ENCODE measurements at places on chromosomes 13 and 19. TPM values are rescaled to one million over a fixed set of nuclear protein-coding genes. Genes with fewer than 3 reads are reported as not detected.

ARHGEF7 gene
- total RNA-seq: 19.4 TPM

KLF1 gene
- total RNA-seq: 0.08 TPM

ZMYM2 gene
- total RNA-seq: 16.0 TPM

PRX gene
- 1.4 TPM for total RNA-seq

USPL1 gene
- 14.6 TPM for total RNA-seq

TNFSF13B gene
- total RNA-seq: 0.14 TPM

ZNF431 gene
- 4.1 TPM for total RNA-seq

NLRP7 gene
- 0.05 TPM for total RNA-seq

ADM5 gene
- 3.1 TPM for total RNA-seq

IFNL1 gene
- total RNA-seq: 0.10 TPM

PRODH2 gene
- 0.36 TPM for total RNA-seq

CYSLTR2 gene
- total RNA-seq: not detected

MED4 gene
- total RNA-seq: 42.5 TPM

EPSTI1 gene
- total RNA-seq: 0.25 TPM

GPC6 gene
- 4.9 TPM for total RNA-seq

TOMM40 gene
- total RNA-seq: 225 TPM

KCNC3 gene
- 1.4 TPM for total RNA-seq

ZSCAN18 gene
- 1.9 TPM for total RNA-seq

NAA16 gene
- 8.4 TPM for total RNA-seq

ZNF433 gene
- not detected for total RNA-seq

OR10H1 gene
- not detected for total RNA-seq
